H1 (cell line): ENCODE measurements at places on chromosomes 1 and 21. TPM values are rescaled to one million over a fixed set of nuclear protein-coding genes. Genes with fewer than 3 reads are reported as not detected.

Gene VCAM1
- polyA plus RNA-seq, result 0.03 and 0.21 TPM in 2 replicates

Gene HSD11B1
- polyA plus RNA-seq, result not detected in 2 replicates

Gene PPIAL4G
- not detected in 2 replicates for polyA plus RNA-seq

Gene PADI6
- not detected in 2 replicates for polyA plus RNA-seq

Gene CCDC27
- 0.15 and 0.17 TPM in 2 replicates for polyA plus RNA-seq

Gene RRP15
- polyA plus RNA-seq, result 2.1 and 3.7 TPM in 2 replicates

Gene CFAP107
- 0.13 and 0.23 TPM in 2 replicates for polyA plus RNA-seq

Gene PERM1
- not detected in 2 replicates for polyA plus RNA-seq

Gene C4BPB
- polyA plus RNA-seq, result not detected in 2 replicates

Gene CYP2J2
- 0.49 and 0.59 TPM in 2 replicates for polyA plus RNA-seq

Gene PYHIN1
- not detected in 2 replicates for polyA plus RNA-seq

Gene BCAR3
- polyA plus RNA-seq, result 5.6 and 7.3 TPM in 2 replicates

DNA sequence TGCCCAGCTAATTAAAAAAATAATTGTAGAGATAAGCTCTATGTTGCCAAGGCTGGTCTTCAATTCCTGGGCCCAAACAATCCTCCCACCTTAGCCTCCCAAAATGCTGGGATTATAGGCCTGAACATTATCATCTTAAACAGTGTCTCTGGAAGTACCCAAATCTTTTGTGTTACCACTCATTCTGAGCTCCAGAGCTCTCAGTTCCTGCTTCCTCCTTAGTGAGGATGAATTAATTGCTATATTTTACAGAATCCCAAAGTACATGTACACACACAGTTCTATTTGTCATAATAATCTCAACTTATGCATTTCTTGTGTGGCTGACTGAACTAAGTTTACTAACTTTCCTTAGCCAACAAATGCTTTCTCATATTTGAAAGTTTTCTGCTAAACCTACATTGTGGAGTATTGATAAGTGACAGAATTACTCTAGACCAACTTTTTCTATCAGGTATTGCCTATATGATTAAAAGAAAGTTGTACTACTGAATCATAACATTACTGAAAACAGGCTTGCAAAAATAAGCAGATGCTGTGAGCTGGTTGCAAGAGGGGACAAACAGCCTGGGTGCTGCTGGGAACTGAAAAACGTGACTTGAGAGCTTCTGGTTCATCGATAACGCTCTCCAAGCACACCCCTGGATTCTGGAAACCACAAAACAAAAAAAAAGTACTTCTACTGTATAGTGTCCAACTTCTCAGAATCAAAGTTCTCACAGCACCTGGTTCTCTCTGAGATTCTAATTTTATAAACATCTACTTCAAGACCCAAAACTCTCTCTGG, 15.3 kb downstream of the VAV3 start:
- no peaks in the 10 kb centered on the region for H3K27me3 ChIP-seq
- H3K4me3 ChIP-seq, result no peak overlapping the region
- H3K4me1 ChIP-seq, result no peaks in the 10 kb centered on the region

GRCh38 chr1:225880222-225880588, 2.0 kb downstream of the TMEM63A start:
- peaks cover 20% of the 10 kb centered on the region for H3K4me1 ChIP-seq
- DNase-seq, result no peak
- no peak overlapping the region for H3K27ac ChIP-seq
- H3K36me3 ChIP-seq, result no peaks in the 10 kb centered on the region; the same call in 1 of the 2 replicates
- H3K27me3 ChIP-seq, result no peaks in the 10 kb centered on the region

DNA sequence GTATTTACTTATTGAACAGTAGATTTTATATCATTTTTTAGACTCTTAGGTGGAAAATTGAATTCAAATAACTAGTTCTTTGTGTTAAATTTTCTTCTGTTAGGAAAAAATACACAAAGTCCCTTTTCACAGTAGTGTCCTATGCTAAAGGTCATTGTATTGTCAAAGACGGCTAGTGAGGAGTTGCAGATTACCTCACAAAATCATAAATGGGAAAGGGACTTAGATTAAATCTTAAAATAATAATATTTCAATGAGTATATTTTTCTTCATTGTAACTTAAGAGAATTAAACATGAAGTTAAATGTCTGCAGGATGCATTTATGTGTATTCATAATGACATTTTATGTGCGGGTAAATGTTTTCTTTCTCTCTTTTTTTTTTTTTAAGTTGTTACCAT, 32.7 kb downstream of the LYPLAL1 start:
- H3K27ac ChIP-seq, result no peak overlapping the region
- H3K36me3 ChIP-seq, result no peaks in the 10 kb centered on the region
- no peak overlapping the region for H3K4me3 ChIP-seq
- no peak for DNase-seq
- no peaks in the 10 kb centered on the region for H3K4me1 ChIP-seq

- H3K36me3 ChIP-seq, result no peaks in the 10 kb centered on the region
- no peaks in the 10 kb centered on the region for H3K4me1 ChIP-seq
- H3K4me3 ChIP-seq, result no peak overlapping the region
- no peak overlapping the region for H3K27ac ChIP-seq
Observed at GRCh38 chr1:50471967-50472366, 48.7 kb upstream of the DMRTA2 start.

DNA sequence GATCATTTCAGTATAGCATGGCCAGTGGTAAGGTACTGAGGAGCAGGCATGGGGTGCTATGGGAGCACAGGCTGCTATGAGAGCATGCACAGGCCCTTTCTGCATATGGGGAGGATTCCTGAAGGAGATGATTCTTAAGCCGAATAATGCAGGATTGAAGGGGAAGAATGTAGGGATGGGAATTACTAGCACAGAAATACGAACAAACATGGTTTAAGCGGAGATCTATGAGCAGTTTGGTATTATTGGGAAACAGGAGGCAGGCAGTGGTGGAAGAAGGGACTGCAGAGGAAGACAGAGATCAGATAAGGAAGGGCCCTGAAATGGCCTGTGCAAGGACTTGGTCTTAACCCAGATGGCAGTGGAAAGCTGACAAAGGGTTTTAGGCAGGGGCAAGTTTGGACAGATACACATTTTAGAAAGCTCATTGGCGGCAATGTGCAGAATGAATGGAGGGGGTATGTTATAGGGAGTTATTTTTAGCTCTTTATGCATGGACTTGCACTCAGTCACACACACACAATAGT, 1.7 kb downstream of the OSCP1 start:
- no peaks in the 10 kb centered on the region for H3K4me1 ChIP-seq
- H3K36me3 ChIP-seq, result no peaks in the 10 kb centered on the region
- no peak for DNase-seq
- no peak overlapping the region for H3K27ac ChIP-seq
- H3K27me3 ChIP-seq, result no peaks in the 10 kb centered on the region

DNA sequence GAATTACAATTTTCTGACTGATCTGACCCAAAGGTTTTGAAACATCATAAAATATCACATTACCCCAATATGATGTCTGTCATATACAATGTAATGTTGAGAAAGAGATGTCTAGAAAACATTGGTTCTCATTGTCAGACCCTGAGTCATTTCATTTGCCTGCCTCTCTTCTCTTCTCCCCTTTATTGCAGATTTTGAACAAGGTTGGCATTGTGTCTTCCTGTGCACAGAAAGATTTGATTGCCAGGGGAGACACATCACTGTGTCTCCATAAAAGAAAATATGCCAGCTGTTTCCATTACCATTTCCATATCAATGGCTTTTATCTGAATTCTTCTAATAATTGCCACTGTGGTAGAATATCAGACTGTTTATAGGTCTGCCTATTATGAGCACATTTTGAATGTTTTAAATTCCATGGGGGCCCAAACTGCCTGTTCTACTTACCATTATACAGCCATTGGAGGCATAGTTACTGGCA, 65.6 kb downstream of the IFI44 start:
- H3K4me1 ChIP-seq, result no peaks in the 10 kb centered on the region
- no peaks in the 10 kb centered on the region for H3K27me3 ChIP-seq
- no peaks in the 10 kb centered on the region for H3K36me3 ChIP-seq
- no peak for DNase-seq
- H3K4me3 ChIP-seq, result no peak overlapping the region

- no peaks in the 10 kb centered on the region for H3K4me1 ChIP-seq
- no peaks in the 10 kb centered on the region for H3K36me3 ChIP-seq
- H3K4me3 ChIP-seq, result no peak overlapping the region
- H3K27me3 ChIP-seq, result no peaks in the 10 kb centered on the region
Observed at GRCh38 chr1:29531596-29531995, 295.3 kb downstream of the PTPRU start.

GRCh38 chr1:90616395-90616794, 100.7 kb downstream of the BARHL2 start:
- H3K4me3 ChIP-seq, result no peak overlapping the region
- no peak overlapping the region for H3K27ac ChIP-seq
- H3K36me3 ChIP-seq, result no peaks in the 10 kb centered on the region
- DNase-seq, result peak; percentile 69
- H3K4me1 ChIP-seq, result no peaks in the 10 kb centered on the region
- no peaks in the 10 kb centered on the region for H3K27me3 ChIP-seq

DNA sequence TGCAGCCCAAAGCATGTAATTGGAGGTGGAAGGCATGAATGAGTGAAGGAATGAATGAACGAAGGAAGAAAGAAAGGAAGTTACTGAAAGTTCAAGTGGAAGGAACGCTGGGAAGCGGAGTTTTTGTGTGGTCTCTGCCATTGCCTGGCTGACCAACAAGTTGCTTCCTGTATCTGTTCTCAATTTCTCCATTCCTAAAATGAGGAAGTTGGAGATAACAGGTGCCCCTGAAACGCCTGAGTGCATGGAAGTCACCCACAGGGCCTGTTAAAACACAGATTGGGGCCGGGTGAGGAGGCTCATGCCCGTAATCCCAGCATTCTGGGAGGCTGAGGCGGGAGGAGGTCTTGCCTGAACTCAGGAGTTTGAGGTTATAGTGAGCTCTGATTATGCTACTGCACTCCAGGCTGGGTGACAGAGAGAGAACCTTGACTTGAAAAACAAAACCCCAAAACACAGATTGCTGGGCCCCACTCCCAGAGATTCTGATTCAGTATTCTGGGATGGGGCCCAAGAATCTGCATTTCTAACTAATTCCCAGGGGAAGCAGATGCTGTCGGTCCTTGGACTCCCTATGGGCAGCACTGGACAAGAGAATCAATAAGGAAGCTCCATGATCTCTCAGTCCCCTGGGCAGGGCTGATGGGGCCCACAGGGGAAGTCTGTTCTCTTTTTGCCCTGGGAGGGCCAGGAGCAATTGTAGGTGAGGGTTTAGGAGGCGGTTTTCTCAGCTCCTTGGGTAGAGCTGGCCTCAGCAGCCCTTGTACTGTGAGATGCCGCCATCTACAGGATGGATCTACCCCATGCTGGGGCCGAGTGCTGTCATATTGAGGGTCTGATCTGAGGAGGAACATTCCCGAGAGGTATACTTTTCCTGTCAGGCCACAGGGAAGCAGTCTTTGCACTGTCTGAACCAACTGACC, 3.3 kb upstream of the CNR2 start:
- no peaks in the 10 kb centered on the region for H3K36me3 ChIP-seq
- no peak overlapping the region for H3K4me3 ChIP-seq
- H3K4me1 ChIP-seq, result peaks cover 2% of the 10 kb centered on the region; the same call in 1 of the 2 replicates
- H3K27ac ChIP-seq, result no peak overlapping the region
- peak; percentile 83 for DNase-seq
- H3K27me3 ChIP-seq, result no peaks in the 10 kb centered on the region

GRCh38 chr1:170806961-170807360, 128.4 kb upstream of the MROH9 start:
- no peaks in the 10 kb centered on the region for H3K4me1 ChIP-seq
- no peak overlapping the region for H3K4me3 ChIP-seq

DNA sequence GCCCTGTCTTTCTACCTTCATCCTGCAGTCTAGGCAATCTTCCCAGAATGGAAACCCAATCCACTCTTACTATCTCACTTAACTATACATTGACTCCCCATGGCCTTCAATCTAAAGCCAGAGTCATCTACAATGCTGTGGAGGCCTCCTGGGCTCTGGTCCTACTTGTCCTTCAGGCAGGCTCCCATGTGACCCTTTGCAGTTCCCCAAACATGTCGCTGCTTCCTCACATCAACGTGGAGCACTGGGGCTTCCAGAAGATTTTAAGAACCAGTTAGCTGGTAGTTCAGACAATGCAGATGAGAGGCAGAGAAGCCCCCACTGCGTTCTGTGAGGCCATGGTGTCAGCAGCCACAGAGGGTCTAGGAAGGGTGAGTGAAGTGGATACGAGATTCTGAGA, 18.6 kb downstream of the LYPD8 start:
- H3K27ac ChIP-seq, result no peak overlapping the region
- no peak for DNase-seq
- no peaks in the 10 kb centered on the region for H3K27me3 ChIP-seq
- no peak overlapping the region for H3K4me3 ChIP-seq
- no peaks in the 10 kb centered on the region for H3K4me1 ChIP-seq

GRCh38 chr1:221448585-221449175, 293.2 kb downstream of the DUSP10 start:
- no peak for DNase-seq
- no peaks in the 10 kb centered on the region for H3K4me1 ChIP-seq
- no peak overlapping the region for H3K4me3 ChIP-seq
- H3K27ac ChIP-seq, result no peak overlapping the region
- H3K27me3 ChIP-seq, result no peaks in the 10 kb centered on the region

DNA sequence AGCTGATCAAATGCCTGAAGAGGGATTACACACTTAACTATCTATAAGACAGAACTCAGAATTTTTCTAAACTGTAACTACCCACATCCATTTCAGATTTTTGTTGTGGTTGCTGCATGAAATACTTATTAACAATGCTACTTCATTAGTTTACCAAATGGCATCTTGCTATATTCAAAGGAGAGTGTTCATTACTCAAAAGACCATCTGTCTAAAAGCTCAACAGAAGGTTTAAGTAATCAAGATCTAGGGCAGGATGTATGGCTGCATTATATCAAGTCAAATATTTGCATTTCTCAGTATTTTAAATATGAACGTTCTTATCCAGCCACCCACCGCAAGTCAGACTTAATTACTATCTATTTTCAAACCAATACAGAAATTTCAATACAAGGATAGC, 79.9 kb downstream of the SIPA1L2 start:
- peaks cover 6% of the 10 kb centered on the region for H3K4me1 ChIP-seq
- no peak for DNase-seq
- H3K4me3 ChIP-seq, result no peak overlapping the region
- no peaks in the 10 kb centered on the region for H3K27me3 ChIP-seq

GRCh38 chr1:69967245-69967766, 238.1 kb downstream of the LRRC40 start:
- H3K4me3 ChIP-seq, result no peak overlapping the region
- no peaks in the 10 kb centered on the region for H3K27me3 ChIP-seq
- no peaks in the 10 kb centered on the region for H3K4me1 ChIP-seq
- H3K36me3 ChIP-seq, result no peaks in the 10 kb centered on the region

GRCh38 chr1:60678391-60678790, 404.0 kb upstream of the NFIA start:
- no peaks in the 10 kb centered on the region for H3K27me3 ChIP-seq
- H3K4me1 ChIP-seq, result no peaks in the 10 kb centered on the region; the same call in 1 of the 2 replicates
- no peak overlapping the region for H3K4me3 ChIP-seq
- DNase-seq, result no peak
- H3K27ac ChIP-seq, result no peak overlapping the region
- no peaks in the 10 kb centered on the region for H3K36me3 ChIP-seq
